ENCODE measurements at places on chromosomes 16 and 17.

- DNase-seq = no peak
These were observed 1.0 kb upstream of the ALG1 start for GRCh38 chr16:5070431-5071186.

- DNase-seq = no peak
These were observed 12.1 kb downstream of the PIMREG start for GRCh38 chr17:6456321-6456720.

GRCh38 chr16:59046335-59046734 lies 312.2 kb upstream of the GOT2 start:
- no peak for DNase-seq

- no peak for DNase-seq
These were observed 18.2 kb downstream of the ALOX15B start for GRCh38 chr17:8056976-8057625.

- DNase-seq = no peak
These were observed 66.4 kb downstream of the NDEL1 start for GRCh38 chr17:8502126-8502525.

DNA sequence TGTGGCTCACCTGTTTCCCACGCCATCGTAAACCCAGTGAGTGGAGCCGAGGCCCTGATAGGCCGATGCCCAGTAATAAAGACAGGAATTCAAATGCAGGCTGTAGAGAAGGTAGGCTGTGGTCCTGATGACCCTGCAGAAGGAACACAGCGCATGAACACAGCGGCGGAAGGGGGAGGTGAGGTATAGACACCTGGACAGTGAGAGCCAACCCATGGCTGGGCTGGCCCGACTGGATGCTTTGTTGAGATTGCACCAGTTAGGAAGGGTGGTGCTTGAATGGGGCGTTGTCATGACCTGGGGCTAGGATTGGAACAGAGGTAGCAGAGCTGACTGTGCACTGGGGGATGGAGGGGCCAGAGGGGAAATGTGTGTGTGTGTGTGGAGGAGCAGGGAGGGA lies 59.2 kb downstream of the CNGB1 start:
- DNase-seq = no peak
